ENCODE measurements at places on chromosomes 4 and X.

- DNase-seq: peak; percentile 0
Observed at GRCh38 chrX:74613370-74614092, 893 bp downstream of the RLIM start.

DNA sequence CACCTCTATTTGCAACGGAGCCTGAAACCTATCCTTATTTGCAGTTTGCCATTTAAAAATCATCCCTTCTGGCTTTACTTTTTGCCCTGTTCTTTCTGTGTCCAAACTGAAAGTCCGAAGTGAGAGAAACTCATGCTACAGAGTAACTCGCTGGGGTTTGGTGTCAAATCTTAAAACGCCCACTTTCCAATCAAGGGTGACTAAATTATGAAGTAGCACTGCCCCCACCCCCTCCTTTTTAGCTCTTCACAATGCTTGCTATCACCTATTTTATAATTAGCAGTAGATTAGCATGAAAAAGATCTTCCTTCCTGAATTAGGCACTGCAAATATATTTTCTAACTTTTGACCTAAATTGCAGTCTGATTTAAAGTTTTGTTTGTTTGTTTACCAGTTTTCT is 52.5 kb downstream of the VGLL1 start:
- DNase-seq: no peak

DNA sequence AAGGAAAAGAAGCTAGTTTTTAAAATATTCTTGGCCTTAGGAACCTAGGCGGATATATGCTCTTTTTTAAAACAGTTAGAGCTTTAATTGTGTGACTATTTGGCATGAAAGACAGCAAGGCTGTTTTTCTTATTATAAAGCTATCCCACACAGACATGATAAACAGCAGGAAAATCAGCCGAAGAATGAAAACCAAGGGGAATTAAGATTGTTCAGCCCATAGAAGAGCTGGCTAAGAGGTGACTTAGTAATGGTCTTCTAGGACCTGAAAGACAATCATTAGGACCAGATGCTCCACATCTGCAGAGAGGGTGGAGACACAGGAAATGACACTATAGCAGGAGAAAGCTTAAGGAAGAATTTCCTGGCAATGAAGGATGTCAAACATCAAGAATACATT is 171.4 kb upstream of the NRK start:
- DNase-seq: no peak

- no peak for DNase-seq
Observed at GRCh38 chrX:871626-872025, 241.0 kb downstream of the SHOX start.

GRCh38 chrX:103063918-103064434 is at the start of gene BEX1:
Gene BEX1 (minus strand): TSS chrX:103064171. CDS start chrX:103063274, 897 bp downstream.
- peak; percentile 20 for DNase-seq
